GF-D8 (cell line): ENCODE measurements at places on chromosomes 16 and 17.

DNA sequence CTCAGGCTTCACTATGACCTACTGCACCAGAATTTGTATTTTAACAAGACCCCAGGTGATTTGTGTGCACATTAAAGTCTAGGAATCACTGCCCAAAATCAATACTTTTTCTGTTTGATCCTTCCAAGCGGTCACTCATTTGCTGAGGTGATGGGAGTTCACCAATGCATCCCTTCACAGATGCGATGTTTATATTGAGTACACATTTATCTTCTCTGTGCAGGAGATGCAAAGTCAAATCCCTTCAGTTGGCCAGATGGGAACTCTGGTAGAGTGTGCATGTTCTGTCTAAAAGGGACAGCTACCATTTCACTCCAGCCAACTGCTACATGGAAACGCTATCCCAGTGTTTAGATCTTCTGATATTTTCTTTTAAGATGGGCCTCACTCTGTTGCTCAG is 122.6 kb upstream of the HS3ST2 start:
- no peak for DNase-seq

DNA sequence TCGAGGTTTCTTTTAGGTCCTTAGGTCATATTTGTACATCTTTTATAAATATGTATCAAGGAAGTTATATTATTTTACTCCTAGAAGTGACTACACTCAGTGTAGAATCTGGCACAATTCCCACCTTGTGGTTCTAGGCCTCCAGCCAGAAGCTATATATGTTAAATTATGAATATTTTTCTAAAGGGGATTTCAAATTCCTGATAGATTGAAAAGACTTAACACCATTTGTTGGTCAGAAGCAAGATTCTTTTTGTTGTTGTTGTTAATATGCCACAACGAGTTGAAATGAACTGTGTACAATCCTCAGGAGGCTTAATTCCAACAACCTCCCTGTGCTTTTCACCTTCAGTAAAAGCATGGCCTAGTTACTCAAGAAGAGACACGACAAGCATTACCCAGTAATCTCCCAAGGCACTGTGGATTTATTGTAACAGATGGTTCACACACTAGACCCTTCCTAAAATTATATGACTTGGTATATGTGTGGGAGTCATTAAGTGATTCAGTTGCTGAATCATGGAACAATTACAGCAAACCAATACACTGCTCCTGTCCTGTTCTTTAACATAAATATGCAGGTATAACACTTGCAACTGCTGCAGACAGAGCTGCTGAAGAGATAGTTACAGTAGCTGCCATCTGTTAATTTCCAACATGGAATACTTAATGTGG is 964.4 kb upstream of the GOT2 start:
- no peak for DNase-seq

DNA sequence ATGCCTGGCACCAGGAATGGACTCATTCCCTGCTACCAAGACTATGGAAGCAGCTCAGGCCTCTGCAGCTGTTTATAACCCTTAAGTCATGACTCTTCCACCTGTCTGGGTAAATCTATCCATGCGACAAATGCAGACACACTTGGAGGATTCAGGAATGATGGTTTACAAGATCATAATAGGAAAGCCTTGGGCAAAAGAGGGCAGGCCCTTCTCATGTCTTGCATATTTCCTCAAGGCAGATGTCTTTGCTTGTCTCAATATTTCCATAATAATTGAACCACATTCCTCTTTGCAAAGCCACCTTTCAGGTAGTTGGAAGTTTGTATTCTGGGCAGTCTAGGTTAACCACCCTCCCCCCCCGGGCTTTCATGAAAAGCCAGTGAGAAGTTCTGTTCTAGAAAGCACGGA is 884 bp upstream of the JPT1 start:
- DNase-seq: no peak

DNA sequence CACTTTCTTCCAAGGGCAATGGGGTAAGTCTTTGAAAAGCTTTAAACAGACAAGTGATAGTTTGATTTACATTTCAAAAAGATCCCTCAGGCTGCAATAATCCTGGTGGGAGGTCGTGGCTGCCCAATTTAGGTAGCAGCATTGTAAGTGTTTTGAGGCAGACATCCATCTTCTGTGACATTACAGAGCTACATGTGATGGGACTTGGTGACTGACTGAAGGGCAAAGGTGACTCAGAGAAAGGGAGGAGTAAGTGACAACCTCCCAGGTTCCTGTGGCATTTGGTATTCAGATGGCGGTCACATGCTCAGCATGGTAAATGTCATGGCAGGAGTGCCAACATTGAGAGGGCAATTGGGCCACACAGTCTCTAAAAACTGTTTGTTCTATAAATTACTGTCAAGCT is 26.5 kb downstream of the STAT3 start:
- DNase-seq: no peak

GRCh38 chr16:75580-76501 is 2.2 kb upstream of the MPG start:
- DNase-seq: peak; percentile 88

- DNase-seq: no peak
These were observed 5.0 kb upstream of the FOXF1 start for GRCh38 chr16:86505185-86505898.

GRCh38 chr16:86635176-86635876 is 57.0 kb downstream of the FOXL1 start:
- DNase-seq: no peak

- DNase-seq: no peak
These were observed 25.4 kb upstream of the ARL4D start for GRCh38 chr17:43373356-43373755.

DNA sequence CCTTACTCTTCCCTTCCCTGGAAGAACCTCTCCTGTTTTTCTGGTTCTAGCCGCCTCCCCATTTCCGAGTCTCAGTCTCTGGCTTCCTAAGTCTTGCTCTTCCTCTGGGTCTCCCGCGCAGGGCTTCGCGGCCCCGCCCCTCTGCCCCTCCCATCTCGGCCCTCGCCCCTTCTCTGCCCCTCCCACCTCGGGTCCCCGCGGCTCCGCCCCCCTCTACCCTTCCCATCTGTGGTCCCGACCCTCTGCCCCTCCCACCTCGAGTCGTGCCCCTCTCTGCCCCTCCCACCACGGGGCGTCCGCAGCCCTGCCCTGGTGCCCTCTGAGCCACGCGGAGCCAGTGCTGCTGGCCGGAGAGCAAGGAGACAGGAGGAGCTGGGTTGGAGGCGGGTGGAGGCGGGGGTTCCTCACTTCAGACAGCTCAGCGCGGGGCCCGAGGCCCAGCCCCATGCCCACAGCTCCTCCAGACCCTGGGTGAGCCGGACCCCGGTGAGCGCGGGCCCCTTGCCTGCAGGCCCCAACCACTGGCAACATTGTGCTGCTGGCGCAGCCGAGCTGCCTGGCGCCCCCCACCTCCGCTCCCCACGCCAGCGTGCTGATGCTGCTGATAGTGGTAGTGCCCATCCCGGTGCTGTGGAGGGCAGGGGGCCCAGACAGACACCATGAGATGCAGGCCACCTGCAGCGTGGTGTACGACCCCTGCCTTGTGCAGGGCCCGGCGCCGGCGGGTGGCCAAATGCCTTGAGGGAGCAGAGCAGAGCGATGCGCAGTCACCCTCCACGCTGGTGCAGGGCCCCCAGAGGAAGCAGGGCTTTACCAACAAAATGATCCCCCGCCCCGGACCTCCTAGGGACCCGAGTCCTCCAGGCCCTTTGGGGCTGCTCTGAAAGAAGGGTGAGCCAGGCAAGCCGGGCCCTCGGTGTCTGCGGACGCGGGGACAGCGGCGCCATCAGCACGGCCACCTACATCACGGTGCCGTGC is 2115.3 kb downstream of the TP53TG3F start:
- DNase-seq: no peak

- no peak for DNase-seq
These were observed 66.6 kb upstream of the RPH3AL start for GRCh38 chr17:419073-419735.

- DNase-seq: no peak
These were observed 643.5 kb downstream of the CDH11 start for GRCh38 chr16:64478252-64478906.

- no peak for DNase-seq
These were observed 57.6 kb upstream of the NACA2 start for GRCh38 chr17:61648587-61648986.

- DNase-seq: no peak
These were observed 39.6 kb upstream of the MLYCD start for GRCh38 chr16:83859265-83859664.

DNA sequence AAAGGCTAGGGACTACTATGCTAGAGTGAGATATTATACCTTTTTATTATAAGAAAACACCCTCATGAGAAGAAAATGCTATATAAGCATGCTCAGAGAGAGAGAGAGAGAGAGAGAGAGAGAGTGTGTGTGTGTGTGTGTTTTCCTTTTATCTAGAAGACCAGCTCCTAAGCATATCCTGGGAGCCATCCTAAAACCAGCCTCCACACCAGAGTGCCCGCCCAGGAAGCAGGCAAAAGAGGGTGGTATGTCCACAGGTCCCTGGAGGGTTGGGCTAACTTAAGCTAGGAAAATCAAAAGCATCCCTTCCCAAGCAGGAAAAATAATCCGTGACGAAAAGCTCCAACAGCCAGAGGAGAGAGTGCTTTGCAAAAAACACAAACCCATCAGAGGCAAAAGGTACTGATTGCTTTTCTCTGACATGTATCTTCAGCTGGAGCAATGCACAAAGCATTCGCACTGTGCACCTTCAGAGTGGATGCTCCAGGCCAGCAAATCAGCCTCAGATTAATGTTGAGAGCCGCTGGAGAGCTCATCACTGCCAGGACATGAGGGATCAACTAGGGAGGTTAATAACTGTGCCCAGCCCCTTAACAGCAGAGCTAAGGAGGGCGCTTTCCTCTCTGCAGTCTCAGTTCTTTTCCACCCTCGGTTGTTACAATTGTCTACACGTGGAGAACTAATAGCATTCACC is 125.1 kb downstream of the SLC39A11 start:
- DNase-seq: no peak

DNA sequence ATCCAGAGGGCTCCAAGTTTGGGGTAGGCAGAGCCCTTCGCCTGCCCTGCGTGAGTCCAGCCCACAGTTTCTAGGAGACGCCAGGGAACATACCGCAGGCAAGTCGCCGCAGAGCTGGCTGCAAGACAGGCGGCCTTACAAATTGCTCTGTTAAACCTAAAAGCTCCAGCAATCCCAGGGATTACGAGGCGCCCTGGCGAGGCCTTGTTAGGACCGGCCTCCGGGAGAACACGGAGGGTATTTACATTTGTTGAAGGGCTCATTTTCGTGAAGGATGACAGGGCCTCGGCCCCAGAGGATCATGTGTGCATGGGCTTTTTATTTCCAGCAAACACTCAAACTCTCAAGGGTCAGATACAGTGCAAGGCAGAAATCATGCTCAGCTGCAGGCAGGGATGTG is 77.6 kb upstream of the FOXF1 start:
- no peak for DNase-seq

DNA sequence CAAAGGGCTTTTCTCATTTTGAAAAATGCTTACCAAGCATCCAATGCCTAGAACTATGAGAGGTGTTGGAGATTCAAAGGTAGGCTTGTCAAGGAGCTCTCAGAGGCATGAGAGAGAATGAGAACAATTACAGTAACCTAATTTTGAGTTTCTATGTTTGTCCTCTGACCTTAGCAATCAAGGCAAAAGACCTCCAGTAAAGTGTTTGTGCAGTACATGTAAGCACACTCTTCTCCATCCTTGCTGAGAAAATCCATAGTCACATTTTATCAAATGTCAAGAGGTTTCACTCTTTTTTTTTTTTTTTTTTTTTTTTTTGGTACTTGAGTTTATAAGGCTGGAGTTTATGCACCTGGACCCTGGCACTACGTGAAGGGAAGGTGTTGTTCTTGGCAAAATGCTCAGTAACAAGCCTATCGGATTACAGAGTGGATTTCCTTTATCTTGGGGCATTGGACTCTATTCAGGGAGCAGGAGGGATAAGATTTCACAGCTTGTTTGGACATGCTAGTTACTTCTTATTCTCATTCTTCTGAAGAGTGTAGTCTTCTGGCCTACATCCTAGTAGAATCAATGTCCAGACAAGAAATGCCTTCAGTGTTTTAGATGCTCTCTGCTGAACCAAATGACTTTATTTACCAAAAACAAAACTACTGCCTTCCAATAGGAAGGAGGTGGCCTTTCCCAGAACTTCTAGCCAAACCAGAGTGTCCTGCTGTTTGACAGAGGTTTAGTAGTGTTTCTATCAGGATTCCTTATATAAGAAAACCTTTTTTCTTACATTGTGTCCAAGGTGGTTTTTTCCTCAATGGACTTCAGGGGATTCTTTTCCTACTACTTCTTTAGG is 21.9 kb downstream of the KCNJ2 start:
- DNase-seq: no peak

DNA sequence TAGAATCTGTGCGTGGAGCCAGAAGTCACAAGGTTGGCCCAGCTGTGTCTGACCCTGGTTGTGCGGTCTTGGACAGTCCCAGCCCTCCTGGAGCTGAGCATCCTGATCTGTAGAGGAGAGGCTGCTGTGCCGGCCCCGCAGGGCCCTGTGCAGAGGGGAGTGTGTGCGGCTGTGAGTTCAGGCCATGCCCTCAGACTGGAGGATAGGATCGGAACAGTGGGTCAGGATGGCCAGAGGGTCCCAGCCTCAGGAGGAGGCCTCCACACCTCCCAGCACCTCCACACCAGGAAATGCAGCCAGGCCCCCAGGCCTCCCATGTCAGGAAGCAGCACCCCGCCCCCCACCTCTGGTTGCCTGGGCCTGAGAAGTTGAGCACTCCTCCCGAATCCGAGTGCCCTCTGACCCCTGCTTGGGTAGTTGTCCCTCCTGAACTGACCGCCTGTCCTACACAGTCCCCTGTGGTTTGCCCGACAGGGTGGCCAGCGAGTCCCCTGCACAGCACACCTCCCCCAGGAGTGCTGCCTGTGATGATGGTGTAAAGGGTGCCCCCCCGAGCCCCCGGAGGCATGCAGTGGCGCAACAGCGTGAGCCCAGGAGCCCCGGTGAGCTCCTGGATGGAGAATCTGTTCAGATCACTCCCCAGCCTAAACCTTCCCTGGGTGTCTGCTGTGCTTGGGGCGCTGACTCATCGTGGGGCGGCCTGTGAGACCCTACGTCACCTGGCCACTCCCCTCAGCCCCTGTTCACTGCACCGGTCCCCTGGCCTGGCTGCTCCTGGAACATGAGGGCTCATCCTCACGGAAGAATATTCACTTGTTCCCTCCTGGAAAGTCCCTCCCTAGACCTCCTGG is 285.2 kb downstream of the SEC14L1 start:
- DNase-seq: no peak

DNA sequence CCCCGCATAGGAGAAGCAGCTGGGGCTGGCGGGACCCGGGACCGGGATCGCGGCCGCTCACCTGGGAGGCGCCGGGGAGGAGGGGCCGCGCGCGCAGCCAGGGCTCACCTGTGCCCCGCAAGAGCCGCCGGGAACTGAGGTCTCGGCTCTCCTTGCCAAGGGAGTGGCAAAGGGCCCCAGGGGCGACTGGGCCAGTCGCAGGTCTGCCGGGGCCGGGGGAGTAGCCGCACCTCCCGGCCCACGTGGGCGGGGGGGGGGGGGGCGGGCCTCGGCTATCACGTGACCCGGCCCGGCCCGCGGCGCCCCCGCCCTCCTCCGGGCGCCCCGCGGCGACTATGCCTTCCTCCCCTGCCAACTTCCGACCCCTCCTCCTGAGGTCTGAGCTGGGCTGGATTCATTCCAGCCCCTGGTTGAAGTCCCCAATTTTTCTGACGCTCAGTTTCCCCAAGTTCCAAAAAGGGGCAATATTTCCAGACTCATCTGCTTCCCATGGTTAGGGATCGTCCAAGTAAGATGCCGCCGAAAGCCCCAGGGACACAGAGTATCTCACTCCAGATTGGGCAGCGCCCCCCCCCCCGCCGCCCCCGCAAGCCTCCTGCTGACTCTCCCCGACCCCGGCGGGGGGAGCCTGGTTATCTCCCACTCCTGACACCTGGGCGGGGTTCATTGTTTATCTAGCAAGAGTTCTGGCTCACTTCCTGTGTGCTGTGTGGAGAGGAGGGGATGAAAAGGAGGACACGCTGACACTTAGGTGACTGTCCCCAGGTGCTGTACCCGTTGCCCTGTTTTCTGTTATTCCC is at the start of gene TMC6:
Gene TMC6, minus strand, starts transcription at position 205 of the 800 bp plus-strand sequence. CDS start 1,923 bp downstream, outside the sequence.
- peak; percentile 59 for DNase-seq
